Activated CD8-positive, alpha-beta memory T cell treated with anti-CD3 and anti-CD28 coated beads, Interleukin-2, amount 10 ng/mL, durations not matched to agents 7 days and 5 days (primary cell): ENCODE measurements at places on chromosomes 2 and 18. TPM values are rescaled to one million over a fixed set of nuclear protein-coding genes. Genes with fewer than 3 reads are reported as not detected.
A peak's percentile ranks its signal among the peaks of the same experiment; 100 is the strongest.

DNA sequence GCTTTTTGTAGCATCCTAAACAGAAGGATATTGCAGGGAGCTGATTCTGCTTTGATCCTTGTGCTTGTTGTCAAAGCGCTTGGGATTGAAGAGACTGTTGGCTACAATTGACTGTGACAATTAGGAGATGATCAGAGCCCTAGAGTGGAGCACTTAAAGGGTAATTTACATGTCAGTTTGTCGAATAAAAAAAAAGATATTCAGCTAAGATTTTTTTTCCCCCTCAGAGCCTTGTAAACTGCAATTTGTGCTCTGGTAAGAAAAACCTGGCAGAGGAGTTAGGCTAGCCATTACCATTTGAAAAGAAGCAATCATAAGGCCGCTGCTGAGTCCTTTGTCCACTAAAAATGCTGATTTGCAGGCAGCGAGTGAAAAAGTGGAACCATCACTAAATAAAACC is 47.8 kb upstream of the ZEB2 start:
- H3K4me1 ChIP-seq: peaks cover 19% of the 10 kb centered on the region
- H3K36me3 ChIP-seq: peaks cover 2% of the 10 kb centered on the region
- H3K27ac ChIP-seq: no peak overlapping the region
- H3K4me3 ChIP-seq: no peak overlapping the region

GRCh38 chr18:35730691-35731370 is 149.3 kb downstream of the GALNT1 start:
- H3K36me3 ChIP-seq: no peaks in the 10 kb centered on the region
- no peaks in the 10 kb centered on the region for H3K4me1 ChIP-seq
- DNase-seq: no peak
- no peak overlapping the region for H3K4me3 ChIP-seq

- no peak overlapping the region for H3K4me3 ChIP-seq
- DNase-seq: no peak
- no peak overlapping the region for H3K27ac ChIP-seq
- no peaks in the 10 kb centered on the region for H3K36me3 ChIP-seq
- peaks cover 26% of the 10 kb centered on the region for H3K27me3 ChIP-seq
Measured at GRCh38 chr2:201906777-201907562, 100.6 kb downstream of the CDK15 start.

DNA sequence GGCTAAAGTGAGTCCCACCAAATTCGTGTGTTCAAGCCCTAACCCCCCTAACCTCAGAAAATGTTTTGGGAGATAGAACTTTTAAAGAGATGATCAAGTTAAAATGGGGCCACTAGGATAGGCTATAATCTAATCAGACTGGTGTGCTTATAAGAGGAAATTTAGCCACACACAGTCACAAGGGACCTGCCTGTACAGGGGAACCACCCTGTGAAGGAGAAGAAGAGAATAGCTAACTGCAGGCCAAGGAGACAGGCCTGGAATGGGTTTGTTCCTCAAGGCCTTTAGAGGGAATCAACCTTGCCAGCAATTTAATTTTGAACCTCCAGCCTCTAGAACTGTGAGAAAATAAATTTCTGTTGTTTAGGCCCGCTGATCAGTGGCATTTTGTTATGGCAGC is 36.0 kb upstream of the TANK start:
- no peak overlapping the region for H3K27ac ChIP-seq
- no peak overlapping the region for H3K4me3 ChIP-seq
- H3K27me3 ChIP-seq: peaks cover 3% of the 10 kb centered on the region
- peaks cover 8% of the 10 kb centered on the region for H3K36me3 ChIP-seq
- no peak for DNase-seq

GRCh38 chr2:96336873-96337272 is 1.3 kb downstream of the NCAPH start:
- peak overlapping the region; percentile 91 for H3K27ac ChIP-seq
- H3K36me3 ChIP-seq: peaks cover 39% of the 10 kb centered on the region
- H3K27me3 ChIP-seq: no peaks in the 10 kb centered on the region
- peak overlapping the region; percentile 97 for H3K4me3 ChIP-seq

DNA sequence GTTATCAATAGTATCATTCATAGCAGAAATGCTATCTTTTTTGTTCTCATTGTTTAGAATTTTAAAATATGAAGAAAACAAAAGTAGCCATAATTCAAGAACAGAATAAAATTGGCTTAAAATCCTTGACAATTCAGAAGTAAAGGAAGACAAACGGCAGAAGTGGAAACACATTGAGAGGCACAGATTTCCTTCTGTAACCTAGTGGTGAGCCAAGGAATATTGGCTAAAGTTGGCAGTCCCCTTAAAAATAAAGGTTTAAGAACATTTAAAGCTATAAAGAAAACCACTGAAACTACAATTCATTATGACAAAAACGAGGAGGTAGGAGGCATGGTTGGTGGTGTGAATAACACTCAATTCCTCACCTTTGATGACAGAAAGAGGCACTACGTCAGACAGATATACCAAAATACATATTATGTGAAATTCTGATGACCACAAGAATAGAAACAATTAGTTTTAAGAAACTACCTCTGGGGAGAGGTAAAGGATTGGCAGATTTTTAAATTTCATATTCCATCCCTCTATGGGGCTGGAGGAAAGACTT is 42.3 kb downstream of the SFT2D3 start:
- H3K27ac ChIP-seq: no peak overlapping the region
- no peak overlapping the region for H3K4me3 ChIP-seq
- no peak for DNase-seq

GRCh38 chr2:25650256-25650655 is 23.1 kb downstream of the DTNB start:
- peaks cover 16% of the 10 kb centered on the region for H3K36me3 ChIP-seq
- H3K4me1 ChIP-seq: no peaks in the 10 kb centered on the region
- H3K27me3 ChIP-seq: no peaks in the 10 kb centered on the region

DNA sequence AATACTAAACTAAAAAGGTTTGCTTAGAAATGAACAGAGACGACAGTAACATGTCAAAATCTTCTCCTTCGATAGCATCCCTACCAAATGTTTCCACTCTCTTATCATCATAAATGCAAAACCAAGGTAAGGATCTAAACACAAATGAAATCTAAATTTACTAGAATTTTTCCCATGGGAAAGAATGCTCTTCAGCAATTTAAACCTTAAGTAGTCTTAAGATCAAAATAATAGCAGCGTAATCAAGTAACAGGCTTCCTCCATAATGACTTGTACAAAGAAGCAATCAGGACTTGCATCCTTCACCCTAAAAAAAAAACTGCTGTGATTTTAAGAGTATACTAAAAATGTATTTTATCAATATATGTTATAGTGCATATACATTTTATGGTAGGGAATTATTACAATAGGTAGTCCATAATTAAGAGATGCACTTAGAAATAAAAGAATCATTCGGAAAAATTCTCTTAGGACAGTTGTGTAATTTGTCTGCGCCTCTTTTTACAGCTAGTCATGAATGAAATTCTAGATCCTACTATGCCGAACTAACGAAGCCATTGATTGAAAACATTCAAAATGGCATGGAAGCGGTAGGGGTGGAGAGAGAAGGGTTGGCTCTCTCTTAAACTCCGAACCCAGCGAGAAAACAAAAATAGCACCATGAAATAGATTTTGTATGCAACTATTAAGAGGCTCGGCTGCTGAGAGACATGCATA is 1.3 kb downstream of the PGAP1 start:
- peak overlapping the region; percentile 98 for H3K27ac ChIP-seq
- H3K36me3 ChIP-seq: peaks cover 36% of the 10 kb centered on the region
- no peak for DNase-seq
- H3K27me3 ChIP-seq: no peaks in the 10 kb centered on the region
- H3K4me1 ChIP-seq: peaks cover 55% of the 10 kb centered on the region

DNA sequence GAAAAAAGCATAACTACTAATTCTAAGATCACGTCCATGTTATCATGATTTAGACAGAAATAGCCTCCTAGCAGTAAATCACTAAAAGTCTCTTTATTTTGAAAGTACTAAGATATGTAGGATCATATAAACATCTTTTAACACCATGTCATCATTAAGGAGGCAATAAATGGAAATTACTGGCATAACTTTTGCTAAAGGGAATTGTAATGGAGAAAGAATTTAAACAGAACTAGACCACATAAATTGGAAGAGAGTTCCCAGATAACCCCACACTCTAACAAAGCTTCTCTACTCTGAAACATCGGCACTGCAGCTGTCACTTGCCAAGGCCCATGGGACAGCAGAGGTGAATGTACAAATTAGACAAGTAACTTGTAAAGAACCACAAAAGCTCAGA is 29.5 kb downstream of the STK39 start:
- H3K27me3 ChIP-seq: no peaks in the 10 kb centered on the region
- DNase-seq: no peak
- H3K4me1 ChIP-seq: peaks cover 11% of the 10 kb centered on the region
- H3K27ac ChIP-seq: no peak overlapping the region
- no peak overlapping the region for H3K4me3 ChIP-seq

DNA sequence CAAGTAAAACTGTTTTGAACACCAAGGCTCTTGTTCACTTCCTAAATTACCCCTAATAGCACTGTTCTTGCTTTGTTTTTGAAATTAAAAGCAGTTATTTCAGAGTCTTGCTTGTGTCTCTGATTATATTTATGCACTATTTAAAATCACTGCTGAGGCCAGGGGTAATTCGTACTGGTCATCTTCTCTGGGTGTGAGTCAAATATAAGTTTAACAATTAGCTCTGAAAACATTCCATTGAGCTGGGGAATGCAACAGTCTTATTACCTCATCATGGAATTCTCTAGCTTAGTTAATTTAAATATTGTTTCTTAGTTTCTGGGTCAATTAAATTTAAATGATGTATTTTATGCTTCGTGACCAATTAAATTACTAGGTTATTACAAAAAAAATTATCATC is 135.0 kb downstream of the MEIS1 start:
- H3K36me3 ChIP-seq: no peaks in the 10 kb centered on the region
- no peak for DNase-seq
- no peaks in the 10 kb centered on the region for H3K4me1 ChIP-seq
- H3K27ac ChIP-seq: no peak overlapping the region

DNA sequence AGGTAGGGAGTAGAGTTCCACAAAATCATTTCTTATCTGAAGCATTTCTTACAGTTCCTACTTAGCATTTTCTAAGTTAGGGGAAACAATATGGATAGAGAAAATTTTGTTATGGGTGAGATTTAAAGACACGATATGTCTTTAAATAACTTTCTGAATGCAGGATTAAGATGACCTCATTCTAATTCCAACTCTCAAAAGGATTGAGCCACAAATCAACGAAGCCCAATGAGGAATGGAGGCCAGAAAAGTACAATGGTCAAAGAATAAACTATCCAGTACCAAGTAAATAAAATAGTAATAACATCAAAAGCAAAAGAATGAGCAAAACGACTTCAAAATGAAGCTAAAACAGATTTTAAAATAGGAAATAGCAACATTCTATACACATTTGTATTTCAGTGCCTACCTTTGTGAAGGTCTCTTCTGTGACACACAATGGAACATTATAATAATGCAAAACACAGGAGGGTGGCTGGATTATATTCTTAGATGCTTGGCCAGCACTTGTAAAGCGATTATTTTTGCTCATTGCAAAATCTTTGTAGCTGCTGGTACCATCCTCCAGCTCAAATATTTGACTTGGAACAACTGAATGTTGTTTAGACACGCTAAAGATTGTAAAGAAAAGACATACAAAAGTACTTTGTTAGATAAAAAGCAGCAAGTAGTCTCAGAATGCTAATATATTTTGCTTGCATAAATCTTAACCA is 33.8 kb downstream of the HNRNPLL start:
- H3K4me3 ChIP-seq: no peak overlapping the region
- H3K27me3 ChIP-seq: no peaks in the 10 kb centered on the region
- peaks cover 46% of the 10 kb centered on the region for H3K36me3 ChIP-seq
- no peak for DNase-seq

DNA sequence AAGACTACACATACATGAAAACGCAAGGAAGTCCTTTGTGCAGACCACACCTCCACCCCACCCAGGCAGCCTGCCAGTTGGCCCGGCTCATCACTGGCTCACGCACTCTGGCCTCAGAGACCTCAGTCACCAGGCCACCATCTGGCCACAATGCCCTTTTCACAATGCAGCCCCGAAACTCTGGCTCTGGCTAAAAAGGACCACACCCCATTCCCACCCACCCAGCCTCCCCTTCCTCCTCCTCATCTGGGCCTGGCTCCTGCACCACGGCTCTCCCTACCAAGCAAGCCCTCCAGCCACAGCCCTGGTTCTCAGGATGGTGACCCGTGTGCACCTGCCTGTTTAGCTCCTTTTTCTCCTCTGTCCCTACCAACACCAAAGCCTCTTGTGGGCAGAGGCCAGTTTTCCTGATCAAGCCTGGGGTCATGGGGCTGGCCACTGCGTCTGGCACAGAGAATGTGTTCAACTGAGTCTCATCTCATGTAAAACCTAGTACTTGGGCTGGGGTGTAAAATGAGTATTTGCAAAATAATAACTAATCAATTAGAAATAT is 7.4 kb downstream of the HDAC4 start:
- no peaks in the 10 kb centered on the region for H3K27me3 ChIP-seq
- DNase-seq: no peak
- peaks cover 21% of the 10 kb centered on the region for H3K4me1 ChIP-seq
- H3K4me3 ChIP-seq: no peak overlapping the region

- DNase-seq: no peak
- no peaks in the 10 kb centered on the region for H3K27me3 ChIP-seq
- H3K36me3 ChIP-seq: peaks cover 24% of the 10 kb centered on the region
- no peak overlapping the region for H3K27ac ChIP-seq
- H3K4me1 ChIP-seq: peaks cover 17% of the 10 kb centered on the region
Measured at GRCh38 chr18:35624146-35624545, 42.6 kb downstream of the GALNT1 start.

DNA sequence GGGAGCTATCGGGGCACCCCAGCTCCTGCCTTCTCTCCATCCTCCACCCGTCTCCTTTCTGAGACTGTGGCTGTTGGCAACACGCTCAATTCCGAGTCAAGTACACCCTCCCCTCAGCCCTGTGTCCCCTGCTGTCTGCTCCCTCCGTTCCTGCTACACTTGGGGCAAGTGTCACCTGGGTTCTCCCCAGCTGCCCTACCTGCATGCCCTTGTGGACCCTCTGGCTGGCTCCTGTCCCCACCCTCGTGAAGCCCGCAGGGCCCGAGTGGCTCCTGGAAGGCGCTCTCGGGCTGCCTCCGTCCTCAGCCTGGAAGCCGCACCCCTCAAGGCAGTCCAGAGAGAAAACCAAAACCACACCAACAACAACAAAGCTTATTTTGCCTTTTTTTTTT is 33.9 kb downstream of the PDIA6 start:
- no peak overlapping the region for H3K4me3 ChIP-seq
- H3K4me1 ChIP-seq: peaks cover 1% of the 10 kb centered on the region
- H3K27me3 ChIP-seq: no peaks in the 10 kb centered on the region

DNA sequence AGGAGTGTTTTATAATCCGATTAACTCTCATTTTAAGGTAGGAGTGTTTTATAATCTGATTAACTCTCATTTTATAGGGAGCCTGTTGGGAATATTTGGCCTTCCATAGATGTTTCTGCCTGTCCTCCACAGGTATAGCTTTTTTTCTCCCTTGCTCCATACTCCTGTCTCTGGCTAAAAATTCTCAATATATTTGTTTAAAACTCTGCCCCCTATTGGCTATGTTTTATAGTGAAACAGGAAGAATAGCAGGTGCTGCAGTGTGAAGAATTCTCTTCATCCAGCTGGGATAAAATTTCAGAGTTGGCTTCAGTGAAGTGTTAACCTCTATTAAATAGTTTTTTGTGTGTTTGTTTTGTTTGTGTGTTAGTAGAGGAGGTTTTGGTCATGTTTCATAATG is 1046.0 kb upstream of the TMEFF2 start:
- H3K27me3 ChIP-seq: no peaks in the 10 kb centered on the region
- no peak for DNase-seq
- no peak overlapping the region for H3K4me3 ChIP-seq
- H3K27ac ChIP-seq: no peak overlapping the region
- no peaks in the 10 kb centered on the region for H3K4me1 ChIP-seq
- no peaks in the 10 kb centered on the region for H3K36me3 ChIP-seq

The DLX1 gene
- total RNA-seq: not detected

The C2orf81 gene
- 1.8 TPM for total RNA-seq

The TXNDC2 gene
- total RNA-seq: not detected
